Thyroid gland (tissue), 4 donors: ENCODE measurements at places on chromosomes 16 and 17.

GRCh38 chr16:89458551-89458950 lies 31.8 kb downstream of the ANKRD11 start:
- H3K4me1 ChIP-seq: peaks cover 27% of the 10 kb centered on the region
- DNase-seq: no peak
- H3K27me3 ChIP-seq: no peaks in the 10 kb centered on the region
- no peaks in the 10 kb centered on the region for H3K36me3 ChIP-seq
- no peak overlapping the region for H3K27ac ChIP-seq

DNA sequence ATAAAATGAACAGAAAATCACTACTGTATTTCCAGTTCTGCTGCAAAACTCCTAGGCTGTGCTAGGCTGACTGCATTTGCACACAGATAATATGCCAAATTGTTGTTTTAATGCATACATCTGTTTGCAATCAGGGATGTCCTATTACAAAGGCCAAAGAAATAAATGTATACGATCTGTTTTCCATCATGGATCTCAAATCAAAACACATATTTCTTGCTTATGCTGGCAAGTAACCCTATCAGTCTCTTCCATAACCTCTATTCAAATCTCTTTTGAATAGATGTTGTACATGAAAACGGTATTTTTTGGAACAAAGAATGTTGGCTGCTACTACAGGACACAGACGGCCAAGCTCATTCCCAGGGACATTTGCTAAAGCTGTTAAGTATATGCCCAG lies 56.6 kb downstream of the DUSP14 start:
- no peaks in the 10 kb centered on the region for H3K4me1 ChIP-seq
- H3K4me3 ChIP-seq: no peak overlapping the region
- peaks cover 12% of the 10 kb centered on the region for H3K36me3 ChIP-seq
- no peaks in the 10 kb centered on the region for H3K27me3 ChIP-seq
- DNase-seq: no peak

- no peak overlapping the region for H3K27ac ChIP-seq
- DNase-seq: no peak
- no peak overlapping the region for H3K4me3 ChIP-seq
- no peaks in the 10 kb centered on the region for H3K36me3 ChIP-seq
- H3K4me1 ChIP-seq: no peaks in the 10 kb centered on the region
These were observed 188.1 kb upstream of the ZNF469 start for GRCh38 chr16:88194397-88195268.

DNA sequence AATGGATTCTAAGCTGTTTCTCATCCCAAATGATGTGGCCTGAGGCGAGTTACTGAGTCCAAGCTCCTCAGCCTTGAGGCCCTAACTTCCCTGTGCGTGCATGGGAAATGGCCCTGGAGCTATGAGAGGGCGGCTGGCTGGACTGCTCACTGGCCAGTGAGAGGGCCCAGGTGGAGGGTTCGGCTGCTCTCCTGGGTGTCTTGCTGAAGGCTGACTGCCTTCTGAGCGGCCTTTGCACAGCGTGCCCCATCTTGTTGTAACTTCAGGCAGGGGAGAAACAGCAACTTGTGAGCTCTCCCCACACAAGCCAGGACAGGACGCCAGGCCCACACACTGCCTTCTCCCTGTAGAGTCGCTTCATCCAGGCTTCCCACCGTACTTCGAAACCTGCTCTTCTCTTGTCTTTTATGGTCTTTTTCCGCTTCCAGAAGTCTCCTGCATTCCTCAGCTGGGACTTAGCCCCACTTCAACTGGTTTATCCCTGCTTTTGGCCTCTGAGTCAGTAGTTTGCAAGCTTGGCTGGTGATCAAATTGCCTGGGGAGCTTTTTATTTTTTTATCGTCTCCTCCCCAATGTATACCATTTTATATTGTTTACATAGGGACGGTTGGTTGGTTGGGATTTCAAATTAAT lies 13.3 kb downstream of the CDH3 start:
- peak; percentile 55 for DNase-seq
- H3K4me1 ChIP-seq: peaks cover 8% of the 10 kb centered on the region
- peak overlapping the region; percentile 61 for H3K27ac ChIP-seq
- no peaks in the 10 kb centered on the region for H3K27me3 ChIP-seq
- H3K36me3 ChIP-seq: no peaks in the 10 kb centered on the region

DNA sequence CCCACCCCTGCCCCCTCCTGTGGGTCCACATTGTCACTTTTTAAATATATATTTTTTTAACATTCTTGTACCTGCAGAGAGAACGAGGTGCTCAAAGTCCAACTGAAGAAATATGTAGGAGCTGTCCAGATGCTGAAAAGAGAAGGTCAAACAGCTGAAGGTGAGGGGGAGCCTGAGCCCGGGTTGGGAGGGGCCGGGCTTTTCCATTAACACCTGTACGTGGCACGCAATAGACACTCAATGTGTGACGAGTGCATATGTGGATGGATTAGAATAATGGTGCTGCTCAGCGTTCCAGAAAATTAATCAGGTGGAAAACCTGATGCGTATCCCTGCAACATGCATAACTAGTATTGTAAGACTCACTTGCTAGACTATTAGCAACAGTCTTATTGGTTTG lies 223.0 kb downstream of the SNX29 start:
- H3K36me3 ChIP-seq: no peaks in the 10 kb centered on the region
- no peak overlapping the region for H3K27ac ChIP-seq
- no peak for DNase-seq
- H3K27me3 ChIP-seq: no peaks in the 10 kb centered on the region

DNA sequence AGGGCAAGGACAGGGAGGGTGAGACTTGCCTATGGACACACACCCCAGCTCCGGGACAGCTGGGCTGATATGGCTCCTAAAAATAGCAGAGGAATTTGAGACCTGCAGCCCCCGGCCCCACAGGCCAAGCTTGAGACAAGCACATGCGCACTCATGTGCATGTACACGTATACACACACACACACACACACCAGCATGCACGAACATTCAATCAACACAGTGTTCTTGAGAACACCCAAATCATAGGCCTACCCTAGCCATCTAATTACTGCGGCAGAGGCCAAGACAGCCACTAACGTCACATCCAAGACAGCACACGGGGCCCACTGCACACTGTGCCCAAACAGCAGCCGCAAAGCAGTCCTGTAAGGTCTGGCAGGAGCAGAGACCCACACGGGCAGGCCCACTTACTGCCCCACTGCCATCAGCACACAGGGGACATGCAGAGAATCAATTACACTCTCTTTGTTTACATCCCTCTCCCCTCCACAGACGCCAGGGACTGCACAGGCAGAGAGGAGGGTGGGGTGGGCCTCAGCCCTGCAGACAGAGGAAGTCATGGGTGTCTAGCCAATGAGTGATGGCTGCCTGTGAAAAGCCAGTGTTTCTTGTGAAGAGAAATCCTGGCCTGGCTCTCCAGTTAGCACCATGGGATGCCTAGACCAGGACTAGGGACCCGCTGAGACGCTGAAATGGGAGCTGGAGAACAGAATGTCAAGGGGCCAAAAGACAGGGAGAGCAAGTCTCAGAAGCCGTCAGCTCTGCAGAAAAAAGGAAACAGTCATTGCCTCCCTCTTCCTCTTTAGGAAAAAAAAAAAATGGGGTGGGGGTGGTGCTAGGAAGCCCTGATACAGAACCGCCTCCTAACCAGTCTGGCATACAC lies 39.3 kb downstream of the MYO18A start:
- H3K4me3 ChIP-seq: peak overlapping the region; percentile 9
- DNase-seq: no peak
- H3K27me3 ChIP-seq: no peaks in the 10 kb centered on the region
- peak overlapping the region; percentile 37 for H3K27ac ChIP-seq
- H3K4me1 ChIP-seq: peaks cover 17% of the 10 kb centered on the region

DNA sequence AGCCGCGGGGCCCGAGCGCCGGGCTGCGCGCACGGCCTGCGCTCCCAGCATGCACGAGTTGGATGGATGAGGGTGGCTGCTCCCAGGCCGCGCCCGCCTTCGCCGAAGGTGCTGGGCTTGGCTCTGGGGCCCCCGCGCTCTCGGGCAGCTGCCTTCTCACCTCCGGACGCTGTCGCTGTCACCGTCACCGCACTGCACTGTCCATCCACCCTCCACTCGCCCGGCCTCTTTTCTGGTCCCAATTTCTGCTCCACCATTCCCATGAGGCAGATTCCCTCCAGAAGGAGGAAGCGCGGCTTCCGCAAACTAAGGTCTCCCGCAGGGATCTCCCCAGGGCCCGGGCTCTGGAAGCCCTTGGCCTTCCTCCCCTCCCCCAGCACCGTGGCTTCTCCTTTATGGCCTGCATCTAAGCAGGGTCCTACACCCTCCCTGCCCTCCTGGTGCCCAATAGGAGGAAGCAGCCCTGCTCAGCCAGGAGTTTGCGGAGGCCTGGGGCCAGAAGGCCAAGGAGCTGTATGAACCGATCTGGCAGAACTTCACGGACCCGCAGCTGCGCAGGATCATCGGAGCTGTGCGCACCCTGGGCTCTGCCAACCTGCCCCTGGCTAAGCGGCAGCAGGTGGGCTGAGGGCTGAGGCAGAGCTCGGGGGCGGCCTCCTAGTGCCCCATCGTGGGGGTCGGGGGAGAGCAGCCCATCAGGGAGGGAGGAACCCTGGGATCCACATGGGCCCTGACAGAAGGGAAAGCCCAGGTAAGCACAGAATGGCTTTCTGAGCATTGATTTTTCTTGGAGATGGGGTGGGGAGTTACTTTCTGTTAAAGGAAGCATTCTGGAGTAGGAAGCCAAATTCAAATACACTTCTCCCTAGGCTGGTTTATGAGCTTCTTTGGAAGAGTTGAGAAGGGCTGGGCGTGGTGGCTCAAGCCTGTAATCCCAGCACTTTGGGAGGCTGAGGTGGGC lies 899 bp downstream of the ACE start:
- peaks cover 43% of the 10 kb centered on the region for H3K4me1 ChIP-seq
- H3K36me3 ChIP-seq: no peaks in the 10 kb centered on the region
- H3K4me3 ChIP-seq: peak overlapping the region; percentile 43
- H3K27me3 ChIP-seq: no peaks in the 10 kb centered on the region
- no peak for DNase-seq

GRCh38 chr16:22979038-22979437 lies 165.1 kb downstream of the HS3ST2 start:
- H3K4me1 ChIP-seq: no peaks in the 10 kb centered on the region
- no peak for DNase-seq
- H3K27ac ChIP-seq: no peak overlapping the region
- H3K36me3 ChIP-seq: no peaks in the 10 kb centered on the region
- no peak overlapping the region for H3K4me3 ChIP-seq

DNA sequence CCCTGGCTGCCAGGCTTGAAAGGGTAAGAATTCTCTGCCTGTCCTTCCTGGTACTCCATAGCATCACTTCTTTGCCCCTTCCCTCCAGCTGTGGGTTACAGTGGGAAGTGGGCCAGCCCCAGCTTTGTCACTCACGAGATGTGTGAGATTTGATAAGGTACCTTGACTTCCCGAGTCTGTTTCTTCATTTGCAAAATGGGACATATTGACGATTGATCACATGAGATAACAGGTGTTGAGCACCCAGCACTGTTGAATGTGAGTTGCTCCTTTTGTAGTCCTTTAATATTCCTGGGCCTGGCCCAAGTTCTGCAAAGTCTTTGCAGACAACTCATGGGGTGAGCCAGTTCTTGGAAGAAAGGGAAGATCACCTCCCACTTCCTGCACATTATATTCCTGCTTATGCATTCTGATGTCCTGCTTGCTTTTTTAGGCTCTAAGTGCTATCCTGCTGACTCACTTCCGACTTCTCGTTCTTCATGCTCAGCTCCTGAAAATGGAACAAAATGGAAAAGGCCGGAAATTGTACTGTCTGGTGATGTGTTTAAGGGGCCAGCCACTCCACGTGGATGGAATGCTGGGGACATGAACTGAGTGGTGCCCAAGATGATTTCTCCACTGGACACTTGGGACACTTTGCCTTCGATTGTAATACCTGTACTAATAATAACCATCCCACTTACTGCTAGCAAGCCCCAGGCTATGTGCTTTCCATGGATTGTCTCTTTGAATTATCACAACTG lies 8.3 kb upstream of the NLK start:
- no peaks in the 10 kb centered on the region for H3K36me3 ChIP-seq
- H3K27me3 ChIP-seq: no peaks in the 10 kb centered on the region
- H3K27ac ChIP-seq: no peak overlapping the region
- peaks cover 12% of the 10 kb centered on the region for H3K4me1 ChIP-seq
- DNase-seq: no peak

DNA sequence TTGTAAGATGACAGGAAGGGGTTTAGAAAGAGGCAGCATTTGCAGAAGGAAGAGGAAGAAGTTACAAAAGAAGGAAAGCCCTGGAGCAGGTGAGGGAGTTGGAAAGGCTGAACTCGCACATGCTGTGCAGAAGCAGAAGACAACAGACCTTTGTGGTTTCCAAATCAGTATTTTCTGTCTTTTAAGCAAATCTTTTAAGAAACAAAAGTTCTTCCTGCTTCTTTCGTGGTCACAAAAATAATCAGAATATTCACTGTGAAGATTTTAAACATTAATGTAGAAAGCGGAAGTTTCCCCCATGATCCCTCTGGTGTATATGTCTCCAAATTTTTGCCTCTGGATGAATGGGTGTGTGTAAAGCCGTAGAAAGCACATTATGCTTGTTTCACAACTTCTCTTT lies 25.8 kb downstream of the ZNRF1 start:
- H3K27me3 ChIP-seq: no peaks in the 10 kb centered on the region
- peak overlapping the region; percentile 81 for H3K27ac ChIP-seq
- no peak overlapping the region for H3K4me3 ChIP-seq
- H3K36me3 ChIP-seq: no peaks in the 10 kb centered on the region
- H3K4me1 ChIP-seq: peaks cover 52% of the 10 kb centered on the region

DNA sequence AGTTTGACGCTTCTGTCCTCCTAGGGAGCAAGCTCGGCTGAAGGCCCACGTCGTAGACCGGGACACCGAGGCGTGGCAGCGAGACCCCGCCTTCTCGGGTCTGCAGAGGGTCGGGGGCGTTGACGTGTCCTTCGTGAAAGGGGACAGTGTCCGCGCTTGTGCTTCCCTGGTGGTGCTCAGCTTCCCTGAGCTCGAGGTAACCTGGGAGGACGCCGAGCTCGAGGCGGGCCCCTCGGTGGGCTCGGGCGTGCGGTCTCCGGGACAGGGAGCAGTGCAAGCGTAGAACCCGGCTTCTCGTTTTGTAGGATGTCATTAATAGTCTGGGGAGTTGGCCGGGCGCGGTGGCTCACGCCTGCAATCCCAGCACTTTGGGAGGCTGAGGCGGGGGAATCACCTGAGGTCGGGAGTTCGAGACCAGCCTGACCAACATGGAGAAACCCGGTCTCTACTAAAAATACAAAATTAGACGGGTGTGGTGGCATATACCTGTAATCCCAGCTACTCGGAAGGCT lies 715 bp downstream of the ENDOV start:
- H3K4me3 ChIP-seq: peak overlapping the region; percentile 49
- H3K4me1 ChIP-seq: peaks cover 16% of the 10 kb centered on the region
- no peaks in the 10 kb centered on the region for H3K36me3 ChIP-seq
- no peaks in the 10 kb centered on the region for H3K27me3 ChIP-seq

- H3K27me3 ChIP-seq: no peaks in the 10 kb centered on the region
- H3K4me3 ChIP-seq: no peak overlapping the region
- DNase-seq: no peak
These were observed 67.9 kb downstream of the IRX6 start for GRCh38 chr16:55391760-55392375.
